ENCODE measurements at places on chromosomes 4 and X.

- no peak for DNase-seq
Observed at GRCh38 chrX:70174754-70175153, 2.5 kb upstream of the DGAT2L6 start.

DNA sequence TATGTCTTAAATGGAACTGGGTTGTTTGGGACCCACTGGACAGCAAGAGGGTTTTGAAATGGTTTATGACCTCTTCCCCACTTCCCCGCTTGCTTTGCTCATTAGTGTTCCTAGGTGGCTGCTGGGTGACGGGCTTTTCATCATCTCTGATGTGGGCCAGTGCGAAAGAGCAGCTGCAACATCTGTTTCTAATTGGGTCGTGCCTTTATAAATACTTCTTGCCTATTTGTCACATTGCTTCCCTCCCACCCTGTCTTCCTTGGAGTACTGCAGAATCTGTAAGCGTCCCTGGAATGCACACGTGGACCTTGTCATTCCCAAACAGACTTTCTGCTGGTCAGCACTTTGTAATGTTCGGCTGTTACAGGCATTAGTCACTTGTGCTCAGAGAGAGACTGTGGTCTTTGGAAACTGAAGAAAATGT is 35.2 kb downstream of the SEPTIN11 start:
- no peak for DNase-seq

DNA sequence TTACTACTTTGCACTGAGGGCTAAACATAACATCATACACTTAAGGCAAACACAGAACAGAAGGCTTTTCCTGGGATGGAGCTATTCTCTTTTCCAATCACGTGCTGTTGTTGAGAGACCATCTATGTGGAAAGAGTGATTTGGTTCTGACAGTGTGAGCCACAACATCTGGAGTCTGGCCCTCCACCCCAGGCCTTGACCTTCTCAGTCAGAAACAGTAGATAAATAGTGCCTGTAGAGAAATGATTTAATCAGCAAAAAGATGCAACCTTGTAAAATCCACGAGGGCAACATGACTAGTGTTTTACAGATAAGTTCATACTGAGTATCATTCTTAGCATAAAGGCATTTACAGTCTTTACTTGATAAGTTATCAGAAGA is 10.8 kb upstream of the SFRP2 start:
- no peak for DNase-seq

GRCh38 chrX:153624196-153625091 is 22.6 kb upstream of the DUSP9 start:
- DNase-seq: no peak

DNA sequence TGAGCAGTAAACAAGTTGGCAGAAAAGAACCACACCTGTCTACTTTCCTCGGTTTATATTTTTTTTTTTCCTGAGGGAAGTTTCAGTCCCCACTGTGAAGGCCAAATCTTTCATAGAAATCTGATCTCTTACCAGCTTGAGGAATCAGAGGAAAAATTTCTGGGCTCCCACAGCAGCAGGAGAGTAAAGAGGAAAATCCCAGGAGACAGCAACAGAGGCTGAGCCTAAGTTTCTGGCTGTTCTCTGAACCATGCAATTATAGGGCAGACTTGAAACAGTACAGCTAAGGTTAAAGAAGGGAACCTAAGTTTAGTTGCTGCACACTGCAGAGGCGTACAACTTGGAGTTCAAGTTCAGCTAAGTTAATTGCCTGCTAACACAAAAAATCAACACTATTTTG is 1090.9 kb upstream of the INTU start:
- no peak for DNase-seq

DNA sequence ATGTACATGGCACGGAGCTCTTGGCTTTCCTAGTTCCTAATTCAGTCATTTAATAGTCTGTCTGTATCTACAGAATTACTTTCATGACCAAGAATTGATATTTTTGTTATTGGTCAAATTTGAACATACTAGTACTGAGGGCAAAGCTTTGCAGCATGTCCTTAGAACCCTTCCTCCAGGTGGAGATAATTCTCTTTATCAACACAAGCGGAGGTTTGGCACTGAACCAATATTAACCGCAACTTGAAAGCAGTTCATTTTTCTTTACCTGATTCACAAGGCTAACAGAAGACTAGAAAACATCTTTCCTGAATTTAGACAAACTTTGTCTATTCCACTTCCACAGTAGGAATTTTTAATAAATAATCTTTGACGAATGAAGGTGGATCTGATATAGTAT is 73.8 kb downstream of the TACR3 start:
- DNase-seq: no peak

DNA sequence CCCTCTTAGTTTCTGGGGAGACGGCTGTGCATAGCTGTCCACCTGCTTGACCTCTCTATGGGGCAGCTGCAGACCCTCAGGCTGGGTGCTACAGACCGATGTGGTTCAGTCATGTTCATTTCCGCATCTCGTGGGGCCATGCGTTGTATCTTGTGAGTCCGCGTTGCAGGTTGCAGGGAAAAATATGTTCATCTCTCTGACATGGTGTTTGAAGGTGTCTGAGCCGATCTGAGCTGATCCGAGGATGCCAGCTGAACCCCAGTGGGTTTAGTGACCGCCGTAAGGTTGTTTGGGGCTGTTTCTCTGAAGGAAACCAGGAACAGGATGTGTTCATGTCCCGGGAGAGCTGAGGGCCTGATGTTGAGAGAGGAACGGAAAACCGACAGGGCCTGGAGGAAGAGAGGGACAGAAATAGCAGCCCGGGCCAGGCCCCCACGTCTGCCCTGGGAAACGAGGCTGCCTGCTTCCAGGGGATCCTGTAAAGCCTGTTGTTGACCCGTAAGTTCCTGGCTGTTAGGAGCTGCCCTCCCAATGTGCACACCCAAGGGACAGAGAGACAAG is 9.8 kb upstream of the P2RY8 start:
- no peak for DNase-seq

GRCh38 chr4:184039963-184040383 is 134.9 kb downstream of the STOX2 start:
- DNase-seq: peak; percentile 17

DNA sequence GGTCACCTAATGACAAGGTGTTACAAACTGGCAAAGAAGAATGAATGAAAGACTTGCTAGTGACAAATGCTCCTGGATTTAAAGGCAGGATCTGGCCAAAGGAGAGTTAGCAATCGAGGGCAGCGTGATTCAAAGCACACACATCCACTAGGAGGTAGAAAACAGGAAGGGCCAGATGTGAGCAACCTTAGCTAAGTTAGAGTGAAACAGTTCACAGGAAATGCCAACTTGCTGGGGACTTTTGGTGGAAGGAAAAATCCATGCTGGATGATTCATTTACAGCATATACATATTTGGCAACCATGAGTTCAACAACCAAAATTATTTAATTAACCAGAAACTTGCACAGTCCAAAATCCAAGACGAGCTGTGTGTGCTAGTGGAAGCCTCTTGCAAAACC is 276.9 kb downstream of the PTTG2 start:
- no peak for DNase-seq

GRCh38 chr4:172868271-172868670 is 300.3 kb upstream of the GALNT7 start:
- no peak for DNase-seq

DNA sequence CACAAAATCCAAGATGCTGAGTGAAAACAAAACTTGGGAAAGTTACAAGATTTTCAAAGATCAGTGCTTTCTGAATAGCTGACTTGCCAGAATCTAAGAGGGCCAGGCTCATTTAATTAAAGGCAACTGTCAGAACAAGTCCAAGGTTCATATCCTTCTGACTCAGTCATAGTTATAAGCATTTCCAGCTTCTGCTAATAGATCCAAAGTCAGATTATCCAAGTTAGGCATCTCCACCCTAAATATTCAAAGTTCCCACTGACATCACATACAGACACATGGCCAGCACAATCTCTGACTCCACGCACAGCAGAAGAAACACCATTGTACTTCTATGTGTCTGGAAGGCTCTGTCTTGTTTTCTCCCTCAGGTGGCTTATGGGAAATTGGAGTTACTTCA is 41.8 kb downstream of the GASK1B start:
- DNase-seq: no peak

DNA sequence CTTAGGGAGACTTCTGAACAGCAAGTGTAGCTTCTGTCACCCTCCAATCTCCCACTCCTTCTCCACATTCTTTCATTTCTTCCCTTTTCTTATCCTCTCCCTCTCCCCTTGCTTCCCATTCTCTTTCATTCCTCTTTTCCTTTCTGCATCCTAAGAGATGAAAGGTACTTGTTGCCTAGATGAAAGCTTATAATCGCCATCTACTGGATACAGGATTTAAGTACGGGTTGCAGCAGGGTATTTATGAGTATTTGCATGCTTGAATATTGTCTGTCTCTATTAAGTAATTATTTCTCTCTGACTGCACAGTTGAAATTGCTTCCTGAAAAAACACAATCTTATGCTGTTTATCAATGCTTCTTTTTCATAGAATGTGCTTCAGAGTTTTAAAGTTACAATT is 174.0 kb upstream of the TENT5D start:
- DNase-seq: no peak

GRCh38 chr4:6118201-6118600 is 82.1 kb downstream of the JAKMIP1 start:
- DNase-seq: no peak

- no peak for DNase-seq
Observed at GRCh38 chr4:157358439-157358838, 137.9 kb downstream of the GRIA2 start.

DNA sequence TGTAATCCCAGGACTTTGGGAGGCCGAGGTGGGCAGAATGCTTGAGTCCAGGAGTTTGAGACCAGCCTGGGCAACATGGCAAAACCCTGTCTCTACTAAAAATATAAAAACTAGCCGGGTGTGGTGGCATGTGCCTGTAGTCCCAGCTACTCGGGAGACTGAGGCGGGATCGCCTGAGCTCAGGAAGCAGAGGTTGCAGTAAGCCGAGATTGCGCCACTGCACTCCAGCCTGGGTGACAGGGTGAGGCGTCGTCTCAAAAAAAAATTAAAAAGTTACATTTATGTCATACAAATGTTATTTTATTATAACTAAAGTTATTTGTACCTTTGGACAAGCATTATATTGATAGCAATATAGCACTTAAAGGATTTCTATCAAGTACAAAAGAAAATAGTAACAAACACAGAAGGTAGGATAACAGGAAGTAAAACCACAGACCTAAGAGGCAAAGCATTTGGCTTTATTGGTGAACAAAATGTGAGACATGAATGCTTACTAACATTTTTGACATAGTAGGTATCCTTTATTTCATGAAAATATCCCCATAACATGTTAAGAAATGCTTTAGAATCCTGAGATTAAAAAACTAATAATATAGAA is 51.5 kb downstream of the TMEM165 start:
- DNase-seq: no peak

- no peak for DNase-seq
Observed at GRCh38 chr4:24002330-24002966, 112.6 kb upstream of the PPARGC1A start.

GRCh38 chr4:40685300-40685699 is 55.6 kb upstream of the RBM47 start:
- no peak for DNase-seq

DNA sequence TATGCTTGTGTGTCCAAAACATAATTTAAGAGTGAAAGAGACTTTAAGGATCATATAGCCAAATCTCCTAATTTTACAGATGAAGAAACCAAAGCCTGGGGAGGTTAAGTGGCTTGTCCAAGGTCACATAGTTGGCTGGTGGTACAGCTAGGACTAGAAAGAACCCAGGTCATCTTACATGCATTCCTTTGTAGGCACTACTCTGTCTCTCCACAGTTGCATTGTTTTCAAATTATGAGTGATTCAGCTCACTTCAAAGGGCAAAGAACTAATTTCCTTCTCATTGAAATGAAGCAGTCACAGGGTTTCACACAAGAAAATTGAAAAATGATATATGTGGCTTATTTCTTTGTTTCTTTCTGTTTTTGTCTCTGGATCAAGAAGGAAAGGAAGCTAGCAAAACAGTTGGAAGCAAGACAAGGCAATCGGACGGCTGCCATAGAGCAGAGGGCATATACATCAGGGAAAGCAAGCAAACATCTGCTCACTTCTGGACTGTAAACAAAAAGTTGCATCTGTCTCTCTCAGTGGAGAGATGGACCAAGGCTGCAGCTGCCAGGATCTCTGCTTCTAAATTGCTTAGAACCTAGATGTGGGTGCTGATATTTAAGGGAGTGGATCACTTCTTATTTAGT is 107.5 kb upstream of the AMOT start:
- no peak for DNase-seq

GRCh38 chr4:7956270-7956808 is 16.7 kb upstream of the AFAP1 start:
- no peak for DNase-seq

DNA sequence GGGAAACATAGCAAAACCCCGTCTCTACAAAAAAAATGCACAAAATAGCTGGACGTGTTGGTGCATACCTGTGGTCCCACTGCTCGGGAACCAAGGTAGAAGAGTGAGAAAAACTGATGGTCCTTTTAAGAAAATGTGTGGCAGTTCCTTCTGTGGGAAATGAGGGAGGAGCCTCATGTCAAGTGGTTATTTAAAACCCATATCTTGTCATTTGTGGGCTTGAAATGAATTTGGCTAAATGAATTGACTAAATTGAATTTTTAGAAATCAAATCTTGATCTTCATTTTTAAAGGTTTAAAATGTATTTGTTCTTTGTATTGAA is 16.2 kb upstream of the LAMP2 start:
- no peak for DNase-seq

DNA sequence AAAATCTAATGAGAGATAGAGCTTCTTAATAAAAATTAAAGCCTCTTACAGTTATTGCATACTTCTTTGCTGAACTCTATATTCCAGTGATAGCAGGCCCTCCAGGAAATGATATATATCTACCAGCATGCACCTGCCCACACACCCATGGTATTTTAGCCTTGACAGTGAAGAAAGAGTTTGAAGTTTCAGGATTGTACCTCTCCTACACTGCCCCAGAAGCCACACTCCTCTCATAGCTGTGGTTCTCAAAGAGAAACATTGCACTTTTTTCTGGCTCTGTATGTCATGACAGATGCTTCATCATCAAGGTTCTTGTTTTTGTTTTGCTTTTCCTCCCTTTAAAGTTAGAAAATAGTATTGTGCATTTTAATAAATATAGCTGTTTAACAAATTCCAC is 34.0 kb downstream of the INPP4B start:
- no peak for DNase-seq

GRCh38 chr4:134490863-134491262 is 289.3 kb upstream of the PABPC4L start:
- DNase-seq: no peak

- no peak for DNase-seq
Observed at GRCh38 chr4:185165605-185166063, 22.6 kb downstream of the SLC25A4 start.

DNA sequence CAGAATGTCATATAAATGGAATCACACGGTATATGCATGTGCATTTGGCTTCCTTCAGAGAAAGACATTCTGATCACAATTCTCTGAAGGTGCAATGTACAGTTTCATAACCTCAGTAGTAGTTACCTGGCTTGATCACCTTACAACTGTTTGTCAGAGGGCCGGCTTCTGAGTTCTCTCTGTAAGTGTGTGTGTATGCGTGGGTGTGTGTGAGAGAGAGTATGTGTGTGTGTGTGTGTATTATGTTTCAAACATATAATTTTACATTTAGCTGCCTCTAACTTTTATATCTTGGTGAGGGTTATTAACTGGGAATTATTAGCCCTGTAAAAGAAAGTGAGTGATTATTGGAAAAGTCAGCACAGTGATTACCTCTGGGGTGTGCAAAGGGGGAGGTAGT is 8.0 kb upstream of the LOC101059915 start:
- DNase-seq: no peak

GRCh38 chr4:2526559-2526958 is 9.9 kb upstream of the FAM193A start:
- no peak for DNase-seq

Measured in stimulated activated CD8-positive, alpha-beta memory T cell treated with anti-CD3 and anti-CD28 coated beads, Interleukin-15, amount 100 ng/mL, for 48 hours (primary cell).